ENCODE measurements at places on chromosomes 13 and 19. TPM values are rescaled to one million over a fixed set of nuclear protein-coding genes. Genes with fewer than 3 reads are reported as not detected.

UHRF1 gene
- total RNA-seq = 212 TPM

- no peak for DNase-seq
These were observed 238.0 kb downstream of the LHFPL6 start for GRCh38 chr13:39364947-39365468.

GRCh38 chr13:106318941-106319411 is 216.5 kb downstream of the EFNB2 start:
- no peak for DNase-seq

- no peak for DNase-seq
These were observed 546.6 kb downstream of the DACH1 start for GRCh38 chr13:71320452-71320851.

- DNase-seq = peak; percentile 90
These were observed 8.8 kb upstream of the TNFSF9 start for GRCh38 chr19:6521718-6522646.

DNA sequence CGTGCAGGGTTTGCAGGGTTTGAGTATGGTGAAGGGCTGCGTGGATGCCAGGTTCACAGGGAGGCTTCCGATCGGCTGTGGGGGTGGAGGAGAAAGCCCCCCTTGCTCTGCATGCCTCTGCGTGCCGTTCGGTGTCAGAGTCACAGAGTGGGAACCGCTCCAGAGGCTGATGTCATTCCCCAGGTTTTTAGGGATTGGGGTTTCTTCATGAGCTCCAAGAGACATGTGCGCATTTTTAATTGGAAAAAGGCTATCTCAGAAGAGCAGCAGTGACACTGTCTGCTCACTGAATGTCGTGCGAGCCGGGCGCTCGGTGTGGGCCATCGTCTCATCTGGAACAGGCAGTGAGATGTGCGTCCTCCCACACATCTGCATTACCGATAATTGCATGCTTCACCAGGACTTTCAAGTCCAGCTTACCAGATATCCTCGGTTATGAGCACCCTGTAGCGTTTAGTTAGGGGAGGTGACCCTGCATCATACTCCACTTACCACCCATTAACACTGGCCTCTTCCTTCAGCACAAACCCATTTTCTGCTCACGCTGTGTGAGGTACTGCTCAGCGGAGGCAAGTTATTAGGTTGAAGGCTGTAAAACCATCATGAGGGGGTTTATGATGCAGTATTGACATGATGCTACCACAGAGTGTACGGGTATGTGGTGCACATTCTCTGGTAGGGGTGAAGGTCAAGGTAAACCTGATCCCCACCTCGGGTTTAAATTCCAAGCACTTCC is 1.7 kb downstream of the MCF2L start:
- DNase-seq = no peak

- no peak for DNase-seq
These were observed 43.9 kb downstream of the RGCC start for GRCh38 chr13:41501281-41501680.

KLK12 gene
- total RNA-seq = not detected

- no peak for DNase-seq
These were observed 86.5 kb downstream of the IPO5 start for GRCh38 chr13:98039964-98040363.

GRCh38 chr19:24069905-24070657 is 16.9 kb upstream of the ZNF254 start:
- no peak for DNase-seq

DNA sequence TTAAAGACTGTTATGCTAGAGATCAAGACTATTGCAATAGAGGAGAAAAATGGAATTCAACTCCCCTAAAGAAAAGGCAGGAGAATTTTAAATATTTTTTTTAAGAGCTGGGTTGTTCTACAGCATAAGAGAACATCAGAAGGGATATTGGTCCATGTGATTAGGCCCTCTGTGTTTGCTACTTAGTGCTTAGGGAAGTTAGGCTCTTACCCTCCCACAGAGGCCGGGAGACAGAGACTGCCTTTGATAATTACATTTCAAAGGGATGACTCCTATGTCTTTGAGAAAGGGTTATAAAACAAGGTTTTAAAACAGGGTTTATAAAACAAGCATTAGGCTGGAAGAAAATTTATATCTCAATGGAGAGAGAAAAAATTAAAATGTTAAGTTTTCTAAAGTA is 1248.1 kb upstream of the PCDH20 start:
- DNase-seq = no peak
